Large intestine (tissue), 12 donors: ENCODE measurements at places on chromosomes 1 and 21. TPM values are rescaled to one million over a fixed set of nuclear protein-coding genes. Genes with fewer than 3 reads are reported as not detected.
A peak's percentile ranks its signal among the peaks of the same experiment; 100 is the strongest.

DNA sequence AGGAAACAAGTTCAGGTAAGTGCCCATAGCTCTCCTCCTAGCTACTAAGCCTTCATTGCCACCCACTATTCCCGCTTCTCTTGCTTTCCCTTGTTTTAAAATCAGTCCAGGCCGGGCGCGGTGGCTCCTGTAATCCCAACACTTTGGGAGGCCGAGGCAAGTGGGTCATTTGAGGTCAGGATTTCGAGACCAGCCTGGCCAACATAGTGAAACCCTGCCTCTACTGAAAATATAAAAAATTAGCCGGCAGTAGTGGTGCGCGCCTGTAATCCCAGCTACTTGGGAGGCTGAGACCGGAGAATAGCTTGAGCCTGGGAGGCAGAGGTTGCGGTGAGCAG is 4.4 kb upstream of the CTTNBP2NL start:
- no peak for DNase-seq
- peak overlapping the region; percentile 49 for H3K4me3 ChIP-seq
- H3K4me1 ChIP-seq, result peaks cover 48% of the 10 kb centered on the region
- H3K36me3 ChIP-seq, result no peaks in the 10 kb centered on the region
- H3K27ac ChIP-seq, result peak overlapping the region; percentile 83

GRCh38 chr1:54979327-54979891 is 1.0 kb upstream of the TMEM61 start:
- H3K27ac ChIP-seq, result no peak overlapping the region
- no peaks in the 10 kb centered on the region for H3K36me3 ChIP-seq
- no peak overlapping the region for H3K4me3 ChIP-seq
- peaks cover 40% of the 10 kb centered on the region for H3K27me3 ChIP-seq

- H3K27ac ChIP-seq, result no peak overlapping the region
- peaks cover 13% of the 10 kb centered on the region for H3K4me1 ChIP-seq
- DNase-seq, result no peak
Observed at GRCh38 chr21:31735511-31735992, 3.6 kb upstream of the SCAF4 start.

- H3K27me3 ChIP-seq, result no peaks in the 10 kb centered on the region
- no peaks in the 10 kb centered on the region for H3K36me3 ChIP-seq
- no peak for DNase-seq
Observed at GRCh38 chr1:195738966-195739650, 869.1 kb downstream of the KCNT2 start.

The SPRR2E gene
- polyA plus RNA-seq, result not detected

The LCE1B gene
- polyA plus RNA-seq, result not detected

The TTLL7 gene
- polyA plus RNA-seq, result 6.3 TPM

The OR2AK2 gene
- polyA plus RNA-seq, result not detected
